ENCODE measurements at places on chromosomes 7 and 10.

GRCh38 chr10:60086421-60086820, 180.1 kb upstream of the CCDC6 start:
- no peak for DNase-seq

DNA sequence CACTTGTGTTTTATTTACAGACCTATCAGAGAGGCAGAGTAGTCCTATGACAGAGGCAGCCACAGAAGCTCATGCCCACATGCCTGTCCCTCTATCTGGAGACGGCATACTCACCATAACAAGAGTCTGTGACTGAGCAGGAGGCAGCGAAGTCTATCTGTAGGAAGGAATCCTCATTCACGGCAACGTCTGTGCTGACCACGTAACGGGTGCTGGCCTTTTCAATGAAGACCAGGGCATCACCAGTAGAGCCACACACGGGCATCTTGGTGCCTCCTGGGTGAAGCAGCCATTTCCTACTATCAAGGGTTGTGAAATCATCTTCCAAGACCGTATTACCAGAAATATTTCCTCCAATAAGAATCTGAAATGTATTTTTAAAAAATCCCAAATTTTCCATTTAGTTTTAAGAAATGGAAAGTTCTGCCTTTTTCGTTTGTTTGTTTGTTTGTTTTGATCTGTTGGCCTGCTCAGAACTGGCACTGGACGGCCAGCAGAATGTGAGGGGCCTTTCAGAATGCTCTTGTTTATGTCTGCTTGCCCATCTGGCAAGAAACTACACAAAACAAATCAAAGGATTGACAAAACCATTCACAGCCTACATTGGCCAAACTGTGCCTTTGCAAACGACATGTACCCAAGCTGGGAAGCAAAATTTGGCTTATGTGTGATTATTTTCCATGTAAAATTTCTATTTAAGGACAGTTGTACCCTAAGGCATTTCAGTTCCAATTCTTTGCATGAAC, 93.1 kb upstream of the SLC26A5 start:
- no peak for DNase-seq

DNA sequence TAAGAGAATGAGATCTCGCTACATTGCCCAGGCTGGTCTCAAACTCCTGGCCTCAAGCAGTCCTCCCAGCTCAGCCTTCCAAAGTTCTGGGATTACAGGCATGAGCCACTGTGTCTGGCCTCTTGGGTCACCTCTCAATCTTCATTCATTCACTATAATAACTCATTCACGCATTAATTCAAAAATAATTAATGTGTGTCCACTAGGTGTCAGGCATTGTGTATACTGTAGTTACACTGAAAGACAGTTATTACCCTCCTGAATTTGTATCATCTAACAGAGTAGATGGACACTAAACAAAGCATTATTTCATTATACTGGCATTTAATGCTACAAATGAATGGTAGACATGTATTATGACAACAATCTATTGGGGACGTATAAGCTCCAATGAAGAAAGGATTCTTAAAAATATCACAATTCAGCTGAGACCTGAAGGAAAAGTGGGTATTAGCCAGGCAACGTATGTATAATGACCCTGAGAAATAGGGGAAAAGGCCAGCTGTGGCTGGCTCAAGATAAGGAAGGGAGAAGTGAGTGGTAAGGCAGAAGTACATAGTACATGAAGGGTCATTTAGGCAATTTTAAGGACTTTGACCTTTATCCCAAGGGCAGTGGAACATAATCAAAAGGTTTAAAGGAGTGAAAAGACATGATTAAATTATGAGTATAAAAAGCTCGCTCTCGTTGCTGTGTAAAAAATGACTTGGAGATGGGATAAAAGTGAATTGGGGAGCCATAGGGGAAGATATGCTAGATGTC, 150.7 kb downstream of the BTAF1 start:
- DNase-seq = no peak

- DNase-seq = no peak
Observed at GRCh38 chr10:131477457-131478121, 166.1 kb upstream of the TCERG1L start.

DNA sequence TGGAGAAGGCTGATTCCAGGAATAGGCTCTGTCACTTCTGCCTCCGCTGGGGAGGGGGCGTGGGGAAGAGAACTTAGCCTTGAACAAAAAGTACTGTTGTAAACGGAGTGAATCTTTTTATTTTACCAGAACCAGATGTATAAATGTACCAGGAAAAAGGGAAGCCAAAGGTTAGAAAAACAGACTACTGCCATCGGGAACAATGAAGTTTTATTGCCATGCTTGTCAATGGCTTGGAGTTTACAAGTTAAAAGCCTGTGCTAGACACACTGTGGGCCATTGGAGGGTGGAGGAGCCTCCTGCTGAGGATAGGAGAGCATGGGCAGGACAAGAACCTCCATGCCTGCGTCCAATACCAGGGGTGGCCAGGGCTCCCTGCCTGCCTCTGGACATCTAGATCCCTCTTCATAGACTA, 161.7 kb upstream of the LYZL2 start:
- no peak for DNase-seq

GRCh38 chr7:158771213-158771834, 58.0 kb downstream of the ESYT2 start:
- no peak for DNase-seq

GRCh38 chr10:89750441-89750840, 49.1 kb downstream of the KIF20B start:
- DNase-seq = no peak

DNA sequence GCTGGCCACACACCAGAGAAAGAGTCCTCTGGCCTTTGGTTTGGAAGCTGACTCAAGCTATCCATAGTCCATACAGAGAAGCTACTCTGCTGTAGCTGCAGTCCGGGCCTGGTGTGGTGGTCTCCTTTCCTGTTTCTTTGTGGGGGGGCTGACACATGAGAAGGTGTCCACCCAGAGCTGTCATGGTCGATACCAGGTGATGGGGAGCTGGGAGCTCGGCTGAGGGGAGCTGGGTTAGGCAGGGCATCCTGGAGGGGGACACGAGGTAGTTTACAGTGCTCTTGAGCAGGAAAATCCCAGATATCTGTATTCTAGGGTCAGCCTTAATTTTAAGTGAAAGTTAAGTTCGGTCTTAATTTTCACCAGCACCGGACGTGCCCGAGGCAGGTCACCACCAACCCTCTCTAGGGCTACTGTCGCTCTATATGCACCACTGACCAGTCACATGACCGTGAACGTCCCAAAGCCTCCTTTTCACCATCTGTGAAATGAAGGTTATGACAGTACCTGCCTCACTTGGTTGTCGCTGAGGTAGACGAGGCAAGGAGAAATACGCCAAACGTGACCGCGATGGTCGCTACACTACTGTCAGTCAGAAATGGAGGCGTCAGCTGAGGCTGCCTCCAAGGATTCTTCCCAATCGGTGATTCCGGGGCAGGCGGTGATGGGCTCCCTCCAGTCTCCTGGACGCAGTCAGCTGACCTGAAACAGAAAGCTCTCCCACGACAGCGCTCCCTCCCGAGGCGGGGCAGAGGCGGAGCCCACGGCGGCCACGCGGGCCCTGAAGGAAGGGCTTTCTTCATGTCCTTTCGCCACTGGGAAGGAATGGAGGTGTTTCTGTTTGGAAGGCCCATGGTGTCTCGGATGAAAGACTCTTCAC, 69.4 kb upstream of the SHH start:
- DNase-seq = no peak

DNA sequence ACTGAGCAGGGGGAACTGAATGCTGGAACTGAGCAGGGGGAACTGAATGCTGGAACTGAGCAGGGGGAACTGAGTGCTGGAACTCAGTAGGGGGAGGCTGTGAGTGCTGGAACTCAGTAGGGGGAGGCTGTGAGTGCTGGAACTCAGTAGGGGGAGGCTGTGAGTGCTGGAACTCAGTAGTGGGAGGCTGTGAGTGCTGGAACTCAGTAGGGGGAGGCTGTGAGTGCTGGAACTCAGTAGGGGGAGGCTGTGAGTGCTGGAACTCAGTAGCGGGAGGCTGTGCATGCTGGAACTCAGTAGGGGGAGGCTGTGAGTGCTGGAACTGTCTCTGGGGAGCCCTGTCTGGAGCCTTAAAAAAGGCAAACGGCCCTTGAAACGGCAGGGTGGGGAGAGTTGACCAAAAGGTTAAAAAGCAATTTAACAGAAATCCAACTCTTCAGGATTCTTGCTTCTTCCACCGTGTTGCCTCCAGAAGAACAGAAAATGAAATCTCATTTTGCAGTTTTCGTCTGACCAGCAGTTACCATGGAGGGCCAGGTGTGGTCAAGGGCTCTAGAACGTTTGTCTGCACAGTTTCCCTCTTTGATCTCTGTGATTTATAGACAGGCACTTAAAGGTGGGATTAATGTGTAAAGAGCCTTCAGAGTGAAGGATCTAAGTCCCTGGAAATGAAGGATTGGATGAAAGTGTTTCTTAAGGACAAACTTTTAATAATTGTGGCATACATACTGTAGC, 19.1 kb downstream of the DOCK1 start:
- no peak for DNase-seq

- DNase-seq = no peak
Observed at GRCh38 chr10:21166557-21167287, 269.6 kb upstream of the NEBL start.

DNA sequence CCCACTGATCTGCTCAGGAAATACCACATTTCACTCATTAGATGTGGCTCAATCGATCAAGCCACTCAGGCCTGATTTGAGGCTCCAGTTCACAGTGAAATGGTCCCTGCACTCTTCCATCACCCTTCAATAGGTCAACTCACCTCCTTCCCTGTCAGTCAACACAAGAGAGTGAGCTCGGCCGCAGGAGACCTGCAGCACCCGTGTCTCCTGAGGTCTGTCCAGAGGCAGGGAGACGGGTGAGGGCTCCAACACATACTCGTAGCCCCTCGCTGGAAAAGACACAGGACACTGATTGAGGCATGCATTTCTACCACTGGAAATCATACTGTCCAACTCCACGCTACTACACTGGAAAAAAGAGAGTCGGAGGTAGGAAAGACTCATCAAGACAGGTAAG, 7.1 kb downstream of the RCC1L start:
- DNase-seq = no peak

DNA sequence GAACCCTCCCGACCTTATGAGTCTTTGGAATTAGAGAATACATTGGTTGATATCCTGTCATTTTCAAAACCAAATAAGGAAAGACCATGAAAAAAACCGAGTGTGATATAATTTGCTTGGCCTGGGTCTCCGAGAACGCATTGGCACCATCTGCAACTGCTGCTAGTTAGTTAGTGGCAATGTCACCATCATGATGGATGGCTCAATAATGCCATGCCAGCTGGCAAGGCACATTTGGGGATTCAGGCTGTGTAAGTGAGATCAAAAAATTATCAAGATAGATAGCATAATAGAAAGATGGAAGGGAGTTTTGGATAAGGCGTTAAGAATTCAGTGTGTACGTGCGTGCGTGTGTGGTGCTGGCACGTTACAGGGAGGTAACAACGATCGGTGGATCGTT, 134.7 kb upstream of the TCERG1L start:
- no peak for DNase-seq

GRCh38 chr10:93620925-93621324, 8.6 kb downstream of the PDE6C start:
- DNase-seq = no peak

DNA sequence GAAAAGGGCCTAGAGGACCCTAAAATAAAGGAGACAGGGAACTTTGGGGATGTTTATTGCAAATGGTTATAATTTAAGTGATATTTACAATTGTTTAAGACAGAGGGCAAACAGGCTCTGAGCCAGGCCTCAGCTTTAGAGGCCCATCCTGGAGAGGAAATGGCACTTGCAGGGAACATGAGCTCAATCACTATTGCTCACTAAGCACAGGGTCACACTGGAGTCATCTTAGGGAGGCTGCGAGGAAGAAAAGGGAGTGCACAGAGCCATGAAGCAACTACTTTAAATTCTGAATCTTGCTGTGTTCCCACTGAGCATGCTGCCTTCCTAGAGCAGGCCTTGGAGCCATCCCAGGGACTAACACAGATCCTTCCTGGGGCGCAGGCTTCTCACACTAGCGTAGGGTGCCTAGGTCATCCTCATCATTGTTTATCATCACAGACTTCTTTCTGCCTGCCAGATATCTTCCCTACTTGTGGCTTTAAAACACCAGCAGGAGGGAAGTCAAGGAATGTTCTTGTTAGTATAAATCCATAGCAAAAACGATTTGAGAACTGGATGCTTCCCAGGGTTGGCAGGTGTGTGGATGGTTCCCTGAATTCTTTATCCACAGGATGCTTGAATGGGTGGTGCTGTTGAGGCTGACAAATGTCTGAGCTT, 12.7 kb upstream of the DNAJB12 start:
- DNase-seq = no peak

GRCh38 chr10:97464226-97464625, 18.3 kb downstream of the ZDHHC16 start:
- DNase-seq = no peak
